ENCODE measurements at places on chromosomes 6 and 20.

DNA sequence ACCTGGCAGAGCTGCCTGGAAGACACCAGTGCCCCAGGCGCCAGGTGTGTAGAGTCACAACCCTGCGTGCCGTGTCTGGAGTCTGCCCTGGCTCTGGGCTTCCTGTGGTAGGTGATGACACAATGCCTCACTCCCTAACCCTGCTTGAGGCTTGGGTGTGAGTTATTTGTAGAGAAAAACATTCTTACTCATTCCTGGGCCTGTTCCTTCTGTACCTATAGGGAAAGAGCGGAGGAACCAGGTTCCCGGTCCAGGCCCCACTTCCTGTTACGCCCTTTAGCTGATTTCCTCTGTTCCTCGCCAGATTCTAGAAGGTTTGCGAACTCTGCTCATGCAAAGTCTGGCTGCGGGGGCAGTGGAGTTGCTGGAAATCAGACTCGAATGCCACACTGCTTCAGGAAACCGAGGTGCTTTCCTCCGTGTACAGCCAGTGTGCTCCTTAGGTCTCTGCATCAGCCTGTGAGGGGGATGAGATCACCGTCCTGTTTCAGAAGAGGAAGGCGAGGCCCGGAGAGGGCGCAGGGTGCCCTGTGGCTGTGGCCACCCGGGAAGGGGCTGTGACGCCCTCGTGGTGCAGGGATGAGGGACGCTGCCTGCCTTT is 67.1 kb upstream of the DUSP22 start:
- no peak for DNase-seq

DNA sequence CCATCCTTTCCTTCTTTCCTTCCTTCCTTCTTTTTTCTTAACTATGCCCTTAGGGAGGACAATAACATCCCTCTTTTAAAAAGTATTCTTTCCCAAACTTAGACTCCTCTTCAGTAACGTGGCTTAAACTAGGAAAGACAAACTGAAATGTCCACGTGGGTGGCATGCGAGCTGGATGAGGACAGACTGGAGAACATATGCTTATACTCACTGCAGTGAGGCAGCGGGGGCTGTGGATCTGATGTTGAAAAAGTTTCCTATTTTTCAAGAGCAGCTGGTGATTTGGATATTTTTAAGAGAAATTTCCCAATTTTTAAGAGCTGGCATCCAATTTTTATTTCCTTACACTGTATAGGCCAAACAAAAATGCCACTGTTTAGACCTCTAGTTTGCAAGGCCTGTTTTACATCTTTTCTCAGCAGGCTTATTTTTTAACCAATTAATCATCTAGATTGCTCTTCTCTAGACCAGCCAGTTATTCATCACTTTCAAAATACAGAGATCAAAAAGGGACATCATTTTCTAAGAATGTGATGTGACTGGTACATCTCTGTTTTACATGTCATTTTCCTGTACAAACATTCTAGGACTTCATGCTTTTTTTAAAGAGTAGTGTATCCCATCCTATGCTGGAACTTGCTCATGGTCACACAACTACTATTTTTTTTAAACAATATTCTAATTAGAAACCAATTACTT is 226.5 kb downstream of the BTBD9 start:
- no peak for DNase-seq

DNA sequence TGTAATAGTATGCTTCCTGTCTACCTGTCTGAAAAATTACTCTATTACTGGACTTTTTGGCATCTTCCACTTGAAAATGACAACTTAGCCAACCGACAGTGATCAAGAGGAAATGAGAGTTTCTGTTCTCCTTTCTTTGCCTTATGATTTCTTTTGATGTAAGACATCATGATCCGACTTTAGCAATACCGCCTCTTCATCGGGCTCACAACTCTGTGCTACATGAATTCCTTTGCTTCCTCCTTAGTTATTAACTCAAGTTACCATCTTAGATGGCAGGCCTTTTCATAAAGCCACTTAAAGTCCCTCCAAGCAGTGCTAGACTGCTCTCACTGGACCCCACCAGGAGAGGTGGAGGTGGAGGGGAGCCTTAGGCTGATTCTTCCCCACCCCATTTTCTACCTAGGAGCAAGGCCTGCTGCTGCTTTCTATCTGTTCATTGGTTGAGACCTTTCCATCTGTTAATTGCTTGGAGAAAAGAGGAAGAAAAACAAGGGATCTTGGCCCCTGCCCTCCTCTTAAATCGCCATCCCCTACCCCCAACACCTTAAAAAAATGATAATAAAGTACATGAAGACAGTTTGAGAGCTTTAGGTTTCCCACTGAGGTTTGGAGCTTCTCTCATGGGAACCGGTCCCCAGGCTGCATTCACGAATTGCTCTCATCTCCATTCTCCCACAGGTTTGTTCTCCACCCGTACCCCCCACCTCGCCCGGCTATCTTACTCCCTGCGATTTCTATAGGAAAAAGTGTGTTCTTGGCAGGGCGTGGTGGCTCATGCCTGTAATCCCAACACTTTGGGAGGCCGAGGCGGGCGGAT is 21.6 kb upstream of the MCM3 start:
- DNase-seq: no peak

- no peak for DNase-seq
These were observed 12.7 kb upstream of the STK35 start for GRCh38 chr20:2088891-2089290.

GRCh38 chr6:38509713-38510112 is 130.0 kb downstream of the BTBD9 start:
- no peak for DNase-seq

DNA sequence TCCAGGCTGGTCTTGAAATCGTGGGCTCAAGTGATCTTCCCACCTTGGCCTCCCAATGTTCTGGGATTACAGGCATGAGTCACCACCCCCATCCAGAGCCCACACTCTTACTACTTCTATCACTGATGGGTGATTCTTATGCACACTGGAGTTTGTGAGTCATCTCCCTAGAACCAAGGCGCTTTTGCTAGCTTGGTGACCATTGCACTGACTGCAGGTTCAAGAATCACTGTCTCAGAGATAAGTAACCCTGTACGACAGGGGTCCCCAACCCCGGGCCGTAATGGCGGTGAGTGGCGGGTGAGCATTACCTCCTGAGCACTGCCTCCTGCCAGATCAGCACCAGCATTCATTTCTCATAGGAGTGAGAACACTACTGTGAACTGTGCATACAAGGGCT is 118.8 kb downstream of the MAP3K7 start:
- DNase-seq: no peak

All from stimulated activated CD8-positive, alpha-beta memory T cell treated with anti-CD3 and anti-CD28 coated beads, Interleukin-4, amount 100 ng/mL, for 1 hour (primary cell).